ENCODE measurements at places on chromosomes 7 and 10.

GRCh38 chr7:114450431-114450830 lies 35.8 kb downstream of the FOXP2 start:
- no peak for DNase-seq

DNA sequence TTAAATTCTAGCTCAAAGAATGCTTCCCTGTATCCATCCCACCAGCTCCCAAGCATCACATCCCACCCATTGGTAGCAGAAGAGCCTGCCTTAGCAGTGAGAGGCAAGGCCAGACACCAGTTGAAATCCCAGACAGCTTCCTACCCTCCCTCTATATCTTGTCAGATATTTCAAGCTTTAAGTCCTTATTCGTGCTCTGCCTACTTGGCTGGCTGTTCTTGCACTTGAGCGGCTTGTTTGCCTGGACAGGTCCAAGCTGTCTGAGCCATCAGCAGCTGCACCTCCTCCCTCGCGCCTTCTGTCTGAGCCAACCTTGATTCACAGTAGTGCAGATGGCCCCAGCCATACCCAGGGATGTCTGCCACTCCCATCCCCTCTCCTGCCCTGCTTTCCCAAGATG lies 16.4 kb downstream of the LRRC4 start:
- no peak for DNase-seq

DNA sequence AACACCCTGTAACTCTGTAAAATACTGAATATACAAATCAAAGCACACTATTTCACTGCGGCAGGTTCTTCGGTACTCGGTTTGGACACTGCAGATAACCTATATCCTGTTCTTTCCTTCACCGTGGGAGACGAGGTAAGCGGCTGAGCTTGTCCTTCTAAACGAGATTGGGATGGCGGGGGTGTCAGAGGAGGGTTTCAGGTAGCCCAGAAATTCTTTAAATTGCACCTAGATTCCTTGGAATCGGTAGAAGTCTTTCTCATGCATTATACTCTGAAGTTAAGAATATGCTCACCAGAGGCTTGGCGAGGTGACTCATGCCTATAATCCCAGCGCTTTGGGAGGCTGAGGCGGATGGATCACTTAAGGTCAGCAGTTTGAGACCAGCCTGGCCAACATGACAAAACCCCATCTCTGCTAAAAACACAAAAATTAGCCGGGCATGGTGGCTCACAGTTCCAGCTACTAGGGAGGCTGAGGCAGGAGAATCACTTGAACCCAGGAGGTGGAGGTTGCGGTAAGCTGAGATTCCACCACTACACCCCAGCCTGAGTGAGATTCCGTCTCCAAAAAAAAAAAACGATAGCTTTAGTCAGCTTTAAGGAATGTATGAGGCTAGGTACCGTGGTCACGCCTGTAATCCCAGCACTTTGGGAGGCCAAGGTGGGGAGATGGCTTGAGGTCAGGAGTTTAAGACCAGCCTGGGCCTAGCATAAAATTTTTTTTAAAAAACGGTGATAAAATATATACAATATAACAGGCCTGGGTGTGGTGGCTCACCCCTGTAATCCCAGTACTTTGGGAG lies 10.1 kb upstream of the LAT2 start:
- DNase-seq = peak; percentile 34

- no peak for DNase-seq
Measured at GRCh38 chr10:22429981-22430421, 84.7 kb downstream of the SPAG6 start.

DNA sequence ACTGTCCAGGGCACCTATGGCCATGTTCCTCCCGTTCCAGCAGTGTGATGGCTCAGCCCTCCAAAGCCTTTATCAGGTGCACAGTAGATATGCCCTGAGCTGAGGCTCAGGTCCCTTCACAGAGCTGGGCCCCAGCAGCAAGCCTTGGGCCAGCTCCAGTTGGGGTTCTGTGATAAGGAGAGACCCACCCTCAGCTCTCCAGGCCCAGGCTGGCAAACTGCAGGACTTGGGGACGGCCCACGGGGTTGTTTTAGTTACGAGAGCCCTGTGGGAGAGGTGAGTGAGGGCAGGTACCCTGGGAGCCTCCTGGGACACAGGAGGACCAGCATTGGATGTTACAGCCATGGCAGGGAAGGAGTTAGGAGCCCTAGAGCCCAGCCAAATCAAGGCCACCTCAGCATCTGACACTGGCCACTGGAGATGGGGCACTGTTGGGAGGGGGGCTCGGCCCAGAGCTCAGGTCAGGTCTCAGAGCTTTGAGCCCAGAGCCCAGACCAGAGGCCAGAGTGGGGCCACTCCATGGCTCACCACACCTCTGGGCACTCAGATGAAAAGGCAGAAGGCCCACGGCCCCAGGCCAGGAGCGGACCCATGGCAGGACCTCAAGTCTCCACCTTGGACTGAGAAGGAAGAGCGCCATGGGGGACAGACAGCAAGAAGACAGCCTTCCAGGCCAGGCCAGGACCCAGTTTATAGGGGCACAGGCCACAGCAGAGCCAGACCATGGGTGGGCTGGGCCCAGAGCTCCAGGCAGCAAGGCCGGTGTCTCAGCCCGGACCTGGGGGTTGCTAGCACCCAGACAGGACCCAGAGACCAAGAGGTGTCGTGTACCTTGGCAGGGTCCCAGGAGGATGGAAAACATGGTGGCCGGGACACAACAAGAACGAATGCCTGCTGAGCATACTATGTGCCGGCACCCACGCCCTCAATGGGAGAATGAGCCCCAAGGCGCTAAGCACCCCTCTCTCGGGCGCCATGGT lies 12.8 kb downstream of the GRID1 start:
- no peak for DNase-seq

DNA sequence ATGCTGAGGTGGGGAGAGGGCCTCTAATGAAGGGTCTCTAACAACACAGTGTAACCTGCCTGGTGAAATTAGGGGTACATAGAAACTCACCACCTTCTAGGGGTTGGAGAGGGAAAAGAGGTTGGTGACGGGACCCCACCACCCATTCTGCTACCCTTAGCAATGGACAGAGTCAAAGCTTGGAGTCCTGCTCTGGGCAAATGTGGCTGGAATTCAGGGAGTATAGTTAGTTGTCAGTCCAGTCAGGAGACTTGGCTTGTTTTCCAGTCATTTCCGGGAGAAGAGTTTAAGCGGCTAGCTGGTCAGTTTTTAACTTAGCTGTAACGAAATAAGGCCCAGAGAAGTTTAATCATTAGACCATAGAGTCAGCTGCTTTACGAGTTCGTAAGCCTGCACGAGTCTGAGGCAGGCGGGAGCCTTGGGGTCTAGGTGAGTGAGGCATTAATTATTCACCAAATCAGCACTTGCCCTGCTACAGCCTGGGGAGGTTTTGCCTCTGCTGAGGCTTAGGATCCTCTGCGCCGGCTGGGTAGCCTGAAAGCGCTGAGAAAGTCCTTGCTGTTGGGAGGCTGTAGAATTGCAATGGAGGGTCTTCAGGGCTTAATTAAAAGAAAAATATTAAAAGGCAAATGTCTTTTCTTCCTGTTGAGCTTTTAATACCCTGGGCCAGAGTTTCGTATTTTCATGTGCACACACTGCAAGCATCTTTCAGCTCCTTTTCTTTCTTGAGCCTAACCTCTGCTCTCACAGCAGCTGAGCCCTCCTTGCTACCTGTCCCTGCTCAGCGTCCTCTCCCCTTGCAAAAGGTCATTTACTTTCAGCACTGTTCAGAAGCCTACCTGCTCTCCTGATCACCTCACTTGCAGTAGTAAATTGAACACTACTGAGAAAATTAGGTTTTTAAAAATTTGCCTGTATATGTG lies 1.5 kb upstream of the LAMB1 start:
- DNase-seq = peak; percentile 74

DNA sequence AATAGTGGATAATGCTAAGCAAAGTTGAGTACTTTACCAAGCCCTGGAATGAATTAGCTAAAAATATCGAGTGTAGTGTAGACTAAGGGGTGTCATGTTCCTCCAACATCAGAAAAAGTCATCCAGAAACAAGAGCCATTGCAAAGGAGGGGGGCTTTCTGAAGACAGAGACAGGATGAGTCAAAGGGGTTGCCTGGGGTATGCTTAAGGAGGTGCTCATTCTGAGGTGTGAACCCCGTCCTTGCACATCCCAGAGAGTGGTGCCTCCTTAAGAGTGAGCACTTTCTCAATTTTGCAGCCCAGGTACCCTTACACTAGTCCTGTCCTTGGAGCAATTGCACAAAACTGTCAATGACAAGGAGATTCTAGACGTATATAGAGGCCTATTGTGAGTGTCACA lies 43.1 kb upstream of the C10orf71 start:
- DNase-seq = no peak

DNA sequence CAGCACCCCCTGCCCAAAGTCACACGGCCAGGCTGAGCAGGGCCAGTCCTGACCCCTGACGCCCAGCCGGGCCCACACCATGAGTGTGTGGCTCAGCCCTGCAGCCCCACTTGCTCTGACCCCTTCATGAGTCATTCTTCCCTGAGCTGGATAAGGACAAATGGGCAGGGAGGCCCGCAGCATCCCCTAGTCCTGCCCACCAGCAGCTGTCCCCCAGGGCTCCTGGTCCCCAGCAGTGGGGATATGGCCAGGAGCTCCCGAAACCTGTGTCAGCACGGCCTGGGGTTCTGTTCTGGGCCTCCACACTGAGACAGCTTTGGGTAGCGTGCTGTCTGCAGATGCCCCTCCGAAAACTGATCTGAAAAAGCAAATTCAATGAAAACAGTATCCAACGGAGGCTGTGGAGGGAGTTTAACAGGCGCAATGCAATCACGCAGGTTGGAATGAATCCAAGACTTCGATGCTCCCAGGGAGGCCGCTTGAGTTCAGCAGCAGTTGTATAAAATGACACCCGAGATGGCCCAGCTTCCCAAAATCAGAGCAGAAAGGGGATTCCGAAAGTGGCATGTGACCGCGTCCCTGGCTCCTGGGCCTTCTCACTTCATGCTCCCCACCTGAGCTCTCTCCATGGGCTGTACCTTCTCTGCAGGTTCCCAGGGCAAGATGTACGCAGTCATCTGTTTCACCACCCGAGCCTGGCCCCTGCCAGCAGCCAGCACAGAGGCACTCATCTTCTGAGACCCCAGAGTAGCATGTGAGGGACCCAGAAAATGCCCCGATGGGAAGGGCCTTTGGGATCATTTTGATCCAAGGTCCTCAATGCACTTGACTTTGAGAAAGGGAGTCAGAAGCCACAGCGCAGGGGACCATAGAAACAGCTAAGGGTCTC lies 214.1 kb downstream of the USP6NL start:
- no peak for DNase-seq
